ENCODE measurements at places on chromosomes 6 and 20.

- no peak for DNase-seq
Measured at GRCh38 chr20:11003341-11003740, 329.5 kb upstream of the JAG1 start.

GRCh38 chr20:19929012-19929360 is 88.2 kb upstream of the NAA20 start:
- DNase-seq = no peak

- DNase-seq = no peak
Measured at GRCh38 chr6:99152347-99152643, 197.2 kb downstream of the FAXC start.

- no peak for DNase-seq
Measured at GRCh38 chr6:74117113-74117512, 421.1 kb downstream of the CD109 start.

GRCh38 chr20:22583773-22584521 is 425 bp downstream of the FOXA2 start:
- no peak for DNase-seq

DNA sequence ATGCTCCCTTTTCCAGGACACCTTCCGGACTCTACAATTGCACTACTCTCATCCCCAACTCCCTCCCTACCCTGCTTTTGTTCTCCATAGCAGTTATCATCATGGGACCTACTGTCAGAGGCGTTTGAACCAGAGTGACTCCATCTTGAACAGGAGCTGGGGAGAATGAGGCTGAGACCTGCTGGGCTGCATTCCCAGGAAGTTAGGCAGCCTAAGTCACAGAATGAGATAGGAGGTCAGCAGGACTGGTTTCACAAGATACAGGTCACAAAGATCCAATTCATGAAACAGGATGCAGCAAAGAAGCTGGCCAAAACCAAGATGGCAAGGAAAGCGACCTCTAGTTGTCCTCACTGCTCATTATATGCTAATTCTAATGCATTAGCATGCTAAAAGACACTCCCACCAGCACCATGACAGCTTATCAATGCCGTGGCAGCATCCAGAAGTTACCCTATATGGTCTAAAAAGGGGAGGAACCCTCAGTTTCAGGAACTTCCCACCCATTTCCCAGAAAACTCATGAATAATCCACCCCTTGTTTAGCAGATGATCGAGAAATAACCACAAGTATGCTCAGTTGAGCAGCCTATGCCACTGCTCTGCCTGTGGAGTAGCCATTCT is 15.6 kb downstream of the SLC13A3 start:
- DNase-seq = no peak

DNA sequence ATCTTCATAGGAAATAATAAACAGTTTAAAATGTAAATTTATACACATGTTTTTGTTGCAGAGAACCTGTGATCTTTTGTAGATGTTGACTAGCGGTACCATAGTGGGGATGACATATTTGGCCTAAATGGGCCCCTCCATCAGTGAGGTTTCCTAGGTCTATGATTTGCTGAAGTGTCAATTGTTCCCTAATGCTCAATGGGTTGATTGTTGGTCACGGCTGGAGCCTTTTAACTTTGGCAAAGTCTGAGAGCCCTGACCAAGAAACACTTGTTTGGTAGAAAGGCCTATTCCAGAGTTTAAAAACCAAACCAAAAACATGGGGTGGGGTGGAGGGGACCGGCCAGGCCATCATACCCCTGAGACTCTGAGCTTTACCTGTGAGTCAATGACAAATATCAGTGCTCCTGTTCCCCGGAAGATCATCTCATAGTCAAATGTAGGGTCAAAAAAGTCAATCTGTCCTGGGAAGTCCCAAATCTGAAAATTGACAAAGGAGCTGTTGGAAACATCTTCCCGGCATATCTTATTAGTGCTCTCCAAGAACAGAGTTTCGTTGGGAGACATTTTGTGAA is 25.1 kb downstream of the RRAGD start:
- no peak for DNase-seq

DNA sequence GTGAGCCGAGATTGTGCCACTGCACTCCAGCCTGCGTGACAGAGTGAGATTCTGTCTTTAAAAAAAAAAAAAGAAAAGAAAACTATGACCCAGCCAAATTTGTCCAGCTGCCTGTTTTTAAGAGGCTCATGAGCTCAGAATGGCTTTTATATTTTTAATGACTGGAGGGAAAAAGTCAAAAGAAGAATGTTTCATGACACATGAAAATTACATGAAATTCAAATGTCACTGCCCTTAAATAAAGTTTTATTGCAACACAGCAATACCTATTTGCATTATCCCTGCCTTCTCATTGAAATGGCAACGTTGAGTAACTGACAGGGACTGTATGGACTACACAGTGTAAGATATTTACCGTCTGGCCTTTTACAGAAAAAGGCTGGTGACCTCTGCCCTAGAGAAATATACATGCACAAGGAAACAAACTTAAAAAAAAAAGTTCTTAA is 11.4 kb downstream of the SENP6 start:
- DNase-seq = no peak

GRCh38 chr20:54585217-54585616 is 109.8 kb downstream of the DOK5 start:
- no peak for DNase-seq
